Bone marrow (tissue), 2 donors: ENCODE measurements at places on chromosomes 6 and 20.

DNA sequence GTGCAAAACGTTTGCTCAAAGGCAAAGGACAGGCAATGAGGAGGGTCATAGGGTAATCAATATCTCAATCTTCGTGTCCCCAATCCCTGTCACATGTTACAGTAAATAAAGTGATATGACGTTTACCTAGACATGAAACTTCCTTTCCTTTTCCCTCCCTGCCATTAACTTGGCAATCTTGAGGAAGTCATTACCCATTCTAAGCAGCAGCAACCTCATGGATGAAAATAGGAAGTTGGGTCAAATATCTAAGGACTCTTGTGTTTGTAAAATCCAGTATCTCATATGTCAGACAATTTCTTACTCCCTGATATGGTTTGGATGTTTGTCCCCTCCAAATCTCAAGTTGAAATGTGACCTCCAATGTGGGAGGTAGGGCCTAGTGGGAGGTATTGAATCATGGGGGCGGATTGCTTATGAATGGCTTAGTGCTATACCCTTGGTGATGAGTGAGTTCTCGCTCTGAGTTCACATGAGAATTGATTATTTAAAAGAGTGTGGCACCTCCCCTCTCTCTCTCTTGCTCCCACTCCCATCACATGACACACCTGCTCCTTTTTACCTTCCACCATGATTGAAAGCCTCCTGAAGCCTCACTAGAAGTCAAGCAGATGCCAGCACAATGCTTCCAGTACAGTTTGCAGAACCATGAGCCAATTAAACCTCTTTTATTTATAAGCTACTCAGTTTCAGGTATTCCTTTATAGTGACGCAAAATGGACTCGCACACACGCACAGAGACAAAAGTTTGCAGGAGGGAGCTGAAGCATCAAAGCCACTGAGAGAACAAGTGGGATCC, 545.9 kb upstream of the JARID2 start:
- DNase-seq = no peak

DNA sequence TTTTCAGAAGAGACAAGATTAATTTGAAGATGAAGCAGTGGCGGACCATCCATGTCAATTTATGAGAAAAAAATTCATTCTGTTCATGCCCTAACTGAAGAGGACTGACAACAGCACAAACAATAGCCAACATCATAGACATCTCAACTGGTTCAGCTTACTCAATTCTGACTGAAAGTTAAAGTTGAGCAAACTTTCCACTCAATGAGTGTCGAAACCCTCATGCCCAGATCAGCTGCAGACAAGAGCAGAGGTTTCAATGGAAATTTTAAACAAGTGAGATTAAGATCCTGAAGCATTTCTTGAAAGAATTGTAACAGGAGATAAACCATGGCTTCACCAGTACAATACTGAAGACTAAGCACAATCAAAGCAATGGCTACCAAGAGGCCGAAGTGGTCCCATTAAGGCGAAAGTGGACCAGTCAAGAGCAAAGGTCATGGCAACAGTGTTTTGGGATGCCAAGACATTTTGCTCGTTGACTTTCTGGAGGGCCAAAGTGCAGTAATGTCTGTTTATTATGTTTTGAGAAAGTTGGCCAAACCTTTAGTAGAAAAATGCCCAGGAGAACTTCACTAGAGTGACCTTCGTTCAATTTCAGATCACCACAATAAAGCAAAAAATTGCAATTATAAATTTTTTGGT, 6.1 kb upstream of the SFT2D1 start:
- DNase-seq = no peak

DNA sequence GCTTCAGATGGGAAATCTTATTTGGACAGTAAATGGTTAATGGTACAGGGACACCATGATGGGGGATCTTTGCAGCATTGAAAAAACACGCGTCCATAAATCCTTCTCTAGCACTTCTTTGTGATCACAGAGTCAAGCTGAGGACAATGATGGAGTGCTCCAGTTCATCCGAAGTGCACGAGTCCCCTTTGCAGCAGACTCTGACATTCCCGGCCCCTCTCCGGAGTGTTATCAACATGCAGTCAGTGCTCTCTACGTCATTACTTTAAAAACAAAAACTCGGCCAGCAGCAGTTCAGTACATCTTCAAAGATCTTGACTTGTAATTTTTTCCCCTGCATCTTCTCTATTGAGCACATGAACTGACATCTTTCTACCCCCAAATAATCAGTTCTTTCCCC, 185.5 kb upstream of the AKAP12 start:
- DNase-seq = no peak

GRCh38 chr6:23414051-23414445, 712.0 kb upstream of the NRSN1 start:
- DNase-seq = no peak

DNA sequence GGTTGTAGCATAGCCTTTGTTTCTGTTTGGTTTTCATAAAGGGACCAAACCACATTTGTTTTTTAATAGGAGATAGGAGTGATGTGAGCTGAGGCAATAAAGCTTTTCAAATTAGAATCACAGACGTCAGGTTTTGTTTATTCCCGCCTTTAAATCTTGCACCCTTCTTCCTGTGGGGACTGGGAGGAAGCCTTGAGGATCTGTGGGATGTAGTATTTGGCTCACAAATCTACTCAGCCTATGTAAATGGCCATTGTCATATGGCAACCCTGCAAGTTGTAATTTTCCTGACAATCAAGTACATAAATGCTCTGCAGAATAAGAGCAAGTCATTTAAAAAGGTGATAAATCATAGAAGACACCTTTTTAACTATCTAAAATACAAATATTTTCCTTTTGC, 110.4 kb downstream of the ADGRG6 start:
- DNase-seq = no peak
